ENCODE measurements at places on chromosomes 7 and 10. TPM values are rescaled to one million over a fixed set of nuclear protein-coding genes. Genes with fewer than 3 reads are reported as not detected.
A peak's percentile ranks its signal among the peaks of the same experiment; 100 is the strongest.

Gene NRF1
- total RNA-seq, result 16.4 TPM

Gene AHR
- total RNA-seq, result 114 TPM

Gene AOC1
- total RNA-seq, result under 0.01 TPM

Gene KNDC1
- under 0.01 TPM for total RNA-seq

Gene GLI3
- total RNA-seq, result 2.4 TPM

Gene PNLIP
- total RNA-seq, result under 0.01 TPM

Gene PWWP2B
- 39.4 TPM for total RNA-seq

Gene SLC18A3
- not detected for total RNA-seq

DNA sequence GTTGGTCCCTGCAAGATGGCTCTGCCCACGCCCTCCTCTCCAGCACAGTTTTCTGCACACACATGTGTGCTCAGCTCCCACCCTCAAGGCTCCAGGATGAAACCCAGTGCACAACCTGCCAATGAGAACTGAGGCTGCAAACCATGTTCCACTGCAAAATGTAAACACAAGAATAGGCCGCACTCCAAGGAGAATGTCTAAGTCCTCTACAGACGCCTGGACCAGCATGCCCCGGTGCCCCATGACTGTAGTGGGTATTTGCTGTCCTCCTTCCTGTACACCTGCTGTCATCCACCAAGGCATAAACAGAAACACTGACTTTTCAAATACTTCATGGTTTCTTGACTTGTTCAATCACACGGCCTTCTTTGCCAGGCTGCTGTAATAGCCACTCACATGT is 72.6 kb downstream of the COBL start:
- DNase-seq, result no peak

- no peak for DNase-seq
Observed at GRCh38 chr7:96663457-96663856, 46.2 kb downstream of the SEM1 start.

DNA sequence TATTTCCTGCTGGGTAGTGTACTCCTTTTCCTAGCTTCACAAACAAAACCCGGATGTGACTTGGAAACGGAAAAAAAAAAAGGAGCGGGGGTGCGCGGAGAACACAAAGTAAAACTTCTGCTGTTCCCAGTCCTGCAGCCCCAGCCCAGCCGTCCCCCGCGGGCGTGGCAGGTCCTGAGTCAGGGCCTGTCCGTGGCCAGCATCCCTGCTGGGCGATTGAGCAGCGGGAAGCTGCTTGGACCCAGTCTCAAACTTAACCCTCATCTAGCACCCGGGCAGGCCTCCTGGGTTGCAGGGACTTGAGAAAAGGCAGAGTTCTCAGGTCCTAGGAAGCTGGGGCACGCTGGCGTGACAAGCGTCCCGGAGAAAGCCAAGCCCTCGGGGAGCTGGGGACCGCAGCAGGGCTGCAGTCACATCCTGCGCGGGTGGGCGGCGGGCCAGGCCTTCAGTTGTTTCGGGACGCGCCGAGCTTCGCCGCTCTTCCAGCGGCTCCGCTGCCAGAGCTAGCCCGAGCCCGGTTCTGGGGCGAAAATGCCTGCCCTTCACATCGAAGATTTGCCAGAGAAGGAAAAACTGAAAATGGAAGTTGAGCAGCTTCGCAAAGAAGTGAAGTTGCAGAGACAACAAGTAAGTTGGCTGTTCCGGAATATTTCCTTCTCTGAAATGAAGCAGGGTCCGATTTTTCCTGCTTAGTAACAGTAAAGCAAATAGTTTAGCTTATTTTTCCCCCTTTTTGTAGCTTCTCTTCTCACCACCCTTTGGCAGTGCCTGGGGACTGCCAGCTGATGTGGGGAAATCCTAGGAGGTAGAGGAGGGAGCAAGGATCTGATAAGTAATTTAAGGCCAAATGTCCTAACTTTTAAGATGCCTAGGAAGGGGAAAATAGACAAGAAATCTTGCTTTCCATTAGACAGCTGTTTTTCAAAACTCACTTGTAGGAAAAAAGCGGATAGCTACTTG is at the start of gene GNG11:
TSS of gene GNG11 (plus strand) at position 129 of the 960 bp plus-strand sequence. CDS start at position 532, 403 bp downstream.
- DNase-seq, result peak; percentile 31

DNA sequence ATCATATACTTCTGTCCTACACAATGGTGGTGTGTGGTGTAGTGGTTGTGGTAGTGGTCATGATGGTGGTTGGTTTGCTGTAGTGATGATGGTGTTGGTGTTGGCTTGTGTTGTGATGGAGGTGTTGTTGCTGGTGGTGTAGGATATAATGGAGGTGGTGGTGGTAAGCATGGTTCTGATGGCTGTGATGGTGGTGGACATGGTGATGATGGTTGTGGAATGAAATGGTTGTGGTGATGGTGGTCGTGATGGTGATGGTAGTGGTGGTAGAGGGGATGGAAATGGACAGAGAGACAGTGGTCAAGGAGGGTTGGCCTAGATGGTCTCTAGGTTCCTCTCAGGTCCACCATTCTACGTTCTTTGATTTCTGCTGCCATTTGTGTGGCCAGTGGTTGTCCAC is 44.7 kb downstream of the FAM241B start:
- no peak for DNase-seq

DNA sequence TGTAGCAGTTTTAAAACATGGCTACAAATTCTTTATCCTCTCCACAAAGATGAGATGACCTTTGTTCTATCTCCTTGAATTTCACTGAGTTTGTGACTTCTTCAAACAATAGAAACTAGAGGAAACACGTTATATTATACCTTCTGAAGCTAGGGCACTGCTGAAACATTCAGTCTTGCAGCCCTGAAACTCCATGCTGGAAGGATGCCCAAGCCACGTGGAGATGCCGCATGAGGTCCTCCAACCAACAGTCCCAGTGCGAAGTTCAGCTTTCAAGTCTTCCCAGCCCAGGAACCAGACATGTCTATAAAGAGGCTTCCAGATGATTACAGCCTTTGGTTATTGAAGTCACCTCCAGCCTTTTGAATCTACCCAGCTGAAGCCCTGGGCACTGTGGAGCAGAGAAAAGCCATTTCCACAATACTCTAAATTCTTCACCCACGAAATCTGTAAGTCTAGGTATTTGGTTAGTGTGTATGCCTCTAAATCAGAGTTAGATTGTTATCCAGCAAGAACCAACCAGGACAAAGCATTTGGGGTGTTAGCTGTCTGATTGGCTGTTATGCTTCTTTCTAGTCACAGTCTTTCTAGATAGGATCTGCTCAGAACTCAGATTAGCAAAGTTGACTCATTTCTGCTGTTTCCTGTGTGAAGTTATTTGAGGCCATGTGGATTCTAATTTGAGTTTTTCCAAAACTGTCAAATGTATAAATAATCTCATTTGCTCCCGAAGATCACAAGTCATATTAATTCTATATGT is 186.5 kb upstream of the TMEM72 start:
- peak; percentile 48 for DNase-seq

DNA sequence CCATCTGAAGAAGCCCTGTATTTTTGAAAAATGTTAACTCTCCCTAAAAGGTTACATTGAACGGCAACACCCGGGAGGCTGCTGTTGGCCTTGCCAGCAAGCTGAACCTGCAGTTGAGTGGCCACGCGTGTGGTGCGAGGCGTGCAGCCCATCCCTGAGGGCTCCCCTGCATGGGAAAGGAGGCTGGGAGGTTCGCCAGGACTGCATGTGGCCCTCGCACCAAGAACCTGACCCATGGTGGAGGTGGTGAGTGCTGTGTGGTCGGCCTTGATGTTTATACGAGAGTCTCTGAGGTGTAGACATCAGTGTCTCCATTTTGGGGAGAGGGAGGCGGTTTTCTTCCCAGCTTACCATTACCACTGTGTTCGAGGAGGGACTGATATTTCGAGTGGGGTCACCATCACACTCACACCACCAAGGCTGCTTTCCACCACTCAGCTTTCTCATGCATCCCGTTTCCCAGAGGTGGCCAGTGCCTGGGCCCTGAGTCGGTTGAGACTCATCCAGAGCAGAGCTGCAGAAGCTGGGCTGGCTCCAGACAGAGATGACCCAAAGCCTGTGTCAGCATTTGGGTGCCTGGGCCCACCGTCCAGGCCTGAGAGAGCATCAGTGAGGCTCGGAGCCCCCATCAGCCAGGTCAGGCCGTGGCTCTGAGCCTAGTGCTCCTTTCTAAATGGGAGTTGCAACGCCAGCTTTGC is 222.6 kb downstream of the EBF3 start:
- no peak for DNase-seq

DNA sequence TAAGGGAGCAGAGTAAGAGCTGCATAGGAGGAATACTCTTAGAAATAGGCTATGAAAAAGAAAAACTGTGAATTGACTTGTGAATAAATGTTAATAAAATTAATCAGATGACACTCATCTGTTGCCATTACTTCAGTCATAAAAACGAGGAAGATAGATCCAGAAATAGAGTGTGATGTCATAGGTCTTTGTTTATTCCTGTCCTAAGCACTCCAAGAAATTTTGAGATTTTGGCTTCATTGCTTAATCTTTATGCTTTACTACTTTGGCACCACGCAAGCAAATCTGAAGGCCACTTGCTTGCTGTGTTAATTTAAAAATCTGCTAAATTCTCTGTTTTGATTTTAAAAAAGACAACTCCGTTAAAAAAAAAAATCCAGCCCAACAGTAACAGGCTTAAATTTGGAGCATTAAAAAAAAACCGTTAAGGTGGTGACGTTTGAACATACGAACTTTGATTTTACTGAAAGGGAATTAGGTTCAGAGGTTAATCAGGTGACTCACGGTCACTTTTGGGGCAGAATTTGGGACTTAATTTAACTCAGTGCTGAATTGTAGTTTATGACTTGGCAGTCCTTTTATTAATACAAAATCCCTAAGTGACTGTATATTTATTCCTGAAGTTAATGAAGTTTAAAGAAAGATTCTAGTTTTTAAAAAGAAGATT is 3.4 kb downstream of the IFRD1 start:
- DNase-seq, result peak; percentile 82

GRCh38 chr10:119517235-119518141 is 25.0 kb downstream of the RGS10 start:
- DNase-seq, result no peak

- DNase-seq, result no peak
Observed at GRCh38 chr7:130904792-130905191, 170.8 kb upstream of the KLF14 start.

- DNase-seq, result peak; percentile 85
Observed at GRCh38 chr10:71831646-71832552, 19.2 kb downstream of the PSAP start.

DNA sequence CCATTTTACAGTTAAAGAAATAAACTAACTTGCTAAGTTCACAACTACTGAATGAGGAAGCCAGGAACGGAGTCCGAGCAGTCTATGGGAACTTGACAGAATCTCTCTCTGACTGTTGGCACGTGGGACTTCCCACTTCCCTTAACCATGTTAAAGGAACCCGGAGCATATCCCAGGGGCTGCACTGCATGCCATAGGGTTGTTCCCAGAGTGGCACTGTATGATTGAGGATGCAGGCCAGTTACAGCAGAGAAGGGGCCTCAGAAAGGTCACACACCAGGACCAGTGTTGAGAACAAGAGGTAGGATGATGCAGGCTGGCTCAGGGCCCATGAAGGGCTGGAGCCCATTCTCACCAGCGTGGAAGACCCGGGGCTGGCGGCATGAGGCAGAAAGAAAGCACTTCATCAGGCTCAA is 201.8 kb downstream of the NSUN6 start:
- DNase-seq, result no peak

GRCh38 chr7:8178353-8178752 is 83.6 kb downstream of the ICA1 start:
- DNase-seq, result no peak

Measured in bronchial epithelial cell (primary cell).